ENCODE measurements at places on chromosomes 2 and 18.

GRCh38 chr2:173493874-173494273 lies 139.2 kb downstream of the CDCA7 start:
- no peak overlapping the region for H3K4me3 ChIP-seq
- no peaks in the 10 kb centered on the region for H3K4me1 ChIP-seq
- no peaks in the 10 kb centered on the region for H3K36me3 ChIP-seq
- no peak overlapping the region for H3K27ac ChIP-seq
- DNase-seq, result no peak
- peaks cover 6% of the 10 kb centered on the region for H3K27me3 ChIP-seq

DNA sequence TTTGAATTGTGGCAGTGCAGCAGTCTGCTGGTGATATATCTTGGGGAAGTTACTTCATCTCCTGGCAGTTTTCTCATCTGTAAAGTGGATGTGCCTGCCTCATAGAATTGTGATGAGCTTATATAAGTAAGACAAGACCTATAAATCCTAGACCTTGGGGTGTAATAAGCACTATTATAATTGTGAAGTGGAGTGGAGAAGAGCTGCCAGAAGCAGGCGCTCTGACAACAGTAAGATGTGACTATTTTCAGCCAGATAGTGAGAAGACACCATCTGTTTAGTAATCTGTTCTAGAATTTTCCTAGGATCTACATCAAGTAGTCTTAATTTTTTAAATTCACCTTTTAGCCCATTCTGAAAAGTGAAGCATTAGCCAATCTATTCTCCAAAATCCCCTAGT lies 85.6 kb upstream of the TSPYL6 start:
- no peaks in the 10 kb centered on the region for H3K36me3 ChIP-seq
- DNase-seq, result no peak
- peaks cover 37% of the 10 kb centered on the region for H3K27me3 ChIP-seq
- no peak overlapping the region for H3K27ac ChIP-seq

DNA sequence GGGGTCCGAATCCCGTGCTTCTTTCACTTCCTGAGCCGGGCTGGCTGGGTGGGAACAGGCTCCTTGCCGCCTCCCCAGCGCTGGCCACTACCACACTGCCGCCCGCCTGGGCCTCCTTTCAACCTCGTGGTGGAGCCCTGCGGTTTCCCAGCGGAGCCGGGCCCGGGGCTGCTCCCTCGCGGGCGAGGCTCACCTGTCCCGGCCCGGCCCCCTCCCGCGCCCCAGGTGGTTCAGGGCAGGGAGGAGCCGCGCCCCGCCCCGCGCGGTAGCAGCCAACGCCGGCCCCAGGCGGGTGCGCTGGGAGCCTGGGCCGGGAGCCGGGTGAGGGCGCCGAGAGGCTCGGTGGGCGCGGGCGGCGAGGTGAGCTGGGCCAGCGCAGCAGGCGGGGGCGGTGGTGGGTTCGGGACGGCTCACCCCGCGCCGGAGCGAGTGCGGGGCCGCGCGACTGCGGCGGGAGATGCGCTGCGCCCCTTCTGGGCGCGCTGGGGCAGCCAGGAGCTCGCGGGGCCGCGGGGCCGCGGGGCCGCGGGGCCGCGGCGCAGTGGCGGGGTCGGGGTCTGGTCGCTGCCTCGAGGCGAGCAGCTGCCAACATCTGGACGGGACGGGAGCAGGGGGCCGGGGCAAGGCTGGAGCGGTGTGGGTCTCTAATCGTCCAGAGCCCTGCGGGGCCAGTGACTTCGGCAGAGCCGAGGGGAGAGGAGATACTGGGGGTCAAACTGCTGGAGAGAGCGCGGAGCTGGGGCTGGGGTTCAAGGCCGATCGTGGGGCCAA lies at the start of gene LYPD6B:
LYPD6B (plus strand) TSS at position 258 of the 771 bp plus-strand sequence. CDS start 92,250 bp downstream, outside the sequence.
- no peaks in the 10 kb centered on the region for H3K36me3 ChIP-seq
- H3K27ac ChIP-seq, result no peak within 1 kb of the TSS
- H3K4me1 ChIP-seq, result no peaks in the 10 kb centered on the region

GRCh38 chr2:197931661-197932312 lies 127.4 kb downstream of the PLCL1 start:
- H3K27me3 ChIP-seq, result peaks cover 6% of the 10 kb centered on the region
- H3K4me3 ChIP-seq, result no peak overlapping the region
- peaks cover 39% of the 10 kb centered on the region for H3K4me1 ChIP-seq
- no peak for DNase-seq
- H3K27ac ChIP-seq, result no peak overlapping the region

DNA sequence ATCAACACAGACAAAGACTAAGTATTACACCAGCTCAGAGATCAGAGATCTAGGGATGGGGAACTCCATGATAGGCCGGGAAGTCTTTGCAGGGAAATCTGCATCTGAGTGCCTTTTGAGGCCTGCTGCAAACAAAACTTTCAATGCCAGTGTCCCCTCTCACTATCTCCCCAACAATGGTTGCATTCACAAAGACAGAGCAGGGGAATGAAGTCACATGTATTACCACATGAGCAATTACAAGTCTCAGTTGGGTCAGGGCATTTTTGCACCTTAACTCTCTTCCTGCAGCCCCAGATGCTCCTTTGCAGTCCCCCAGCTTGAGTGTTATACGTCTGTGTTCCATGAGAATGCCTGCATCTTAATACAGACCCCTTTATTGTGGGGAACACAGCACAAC lies 1.8 kb upstream of the RNF144A start:
- H3K4me3 ChIP-seq, result no peak overlapping the region
- H3K4me1 ChIP-seq, result peaks cover 62% of the 10 kb centered on the region
- peaks cover 2% of the 10 kb centered on the region for H3K27me3 ChIP-seq

- no peak overlapping the region for H3K4me3 ChIP-seq
- no peaks in the 10 kb centered on the region for H3K4me1 ChIP-seq
- DNase-seq, result no peak
- no peaks in the 10 kb centered on the region for H3K27me3 ChIP-seq
- no peaks in the 10 kb centered on the region for H3K36me3 ChIP-seq
Measured at GRCh38 chr2:219987830-219988229, 360.4 kb downstream of the SLC4A3 start.

- no peak overlapping the region for H3K27ac ChIP-seq
- H3K4me3 ChIP-seq, result no peak overlapping the region
- no peaks in the 10 kb centered on the region for H3K36me3 ChIP-seq
- no peak for DNase-seq
- no peaks in the 10 kb centered on the region for H3K4me1 ChIP-seq
Measured at GRCh38 chr18:22286585-22286984, 117.2 kb downstream of the GATA6 start.
